ENCODE measurements at places on chromosomes 1 and 21. TPM values are rescaled to one million over a fixed set of nuclear protein-coding genes. Genes with fewer than 3 reads are reported as not detected.

Gene HES3
- total RNA-seq, result not detected

Gene NPHS2
- total RNA-seq, result not detected

DNA sequence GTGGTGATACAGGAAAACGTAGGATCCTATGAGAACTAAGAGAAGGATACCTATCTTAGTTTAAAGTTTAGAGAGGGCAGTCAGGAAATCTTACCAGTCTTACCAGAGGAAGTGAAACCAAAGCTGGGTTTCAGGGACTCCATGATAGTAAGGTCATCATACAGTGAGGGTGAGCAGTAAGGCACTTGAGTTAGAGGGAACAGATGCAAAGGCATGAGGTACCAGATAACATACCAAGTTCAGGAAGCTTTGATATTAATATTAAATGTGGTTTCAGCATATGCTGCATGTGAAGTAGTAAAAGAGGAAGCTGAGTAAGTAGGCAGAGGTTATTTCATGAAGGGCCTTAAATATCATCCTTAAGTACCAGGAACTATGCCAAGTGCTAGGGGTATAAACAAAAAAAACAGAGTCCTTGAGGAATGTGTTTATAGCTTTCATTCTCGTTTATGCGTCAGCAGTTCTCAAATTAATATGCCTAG lies 16.9 kb downstream of the ATG4C start:
- H3K4me3 ChIP-seq, result no peak overlapping the region
- peaks cover 7% of the 10 kb centered on the region for H3K36me3 ChIP-seq
- peaks cover 17% of the 10 kb centered on the region for H3K4me1 ChIP-seq
- no peak for DNase-seq

GRCh38 chr1:230291731-230292620 lies 134.2 kb downstream of the PGBD5 start:
- peaks cover 1% of the 10 kb centered on the region for H3K4me1 ChIP-seq
- H3K36me3 ChIP-seq, result no peaks in the 10 kb centered on the region
- peaks cover 28% of the 10 kb centered on the region for H3K27me3 ChIP-seq
- no peak overlapping the region for H3K4me3 ChIP-seq
- H3K27ac ChIP-seq, result no peak overlapping the region

DNA sequence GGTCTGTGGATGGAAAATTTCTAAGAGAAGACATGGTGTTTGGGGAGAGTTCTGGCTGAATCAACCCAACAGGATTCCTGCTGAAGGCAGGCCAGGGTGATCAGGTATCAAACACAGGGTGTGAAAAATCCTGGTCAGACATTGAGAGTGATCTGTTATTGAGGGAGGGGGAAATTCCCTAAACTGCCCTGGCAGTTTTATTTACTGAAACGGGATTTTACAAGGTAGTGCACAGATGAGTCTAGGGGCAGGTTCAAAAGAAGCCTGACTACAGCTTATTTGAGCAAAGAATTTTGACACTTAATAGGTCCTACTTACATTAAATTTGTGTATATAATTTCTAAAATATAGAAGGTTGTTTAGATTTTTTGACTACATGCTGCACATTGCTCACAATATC lies 569.4 kb upstream of the RGS18 start:
- no peaks in the 10 kb centered on the region for H3K27me3 ChIP-seq
- no peaks in the 10 kb centered on the region for H3K36me3 ChIP-seq
- H3K27ac ChIP-seq, result no peak overlapping the region
- H3K4me3 ChIP-seq, result no peak overlapping the region

GRCh38 chr1:39657923-39658485 lies 13.9 kb downstream of the NT5C1A start:
- peaks cover 13% of the 10 kb centered on the region for H3K27me3 ChIP-seq
- peak; percentile 71 for DNase-seq
- H3K27ac ChIP-seq, result peak overlapping the region; percentile 31
- H3K4me3 ChIP-seq, result no peak overlapping the region

DNA sequence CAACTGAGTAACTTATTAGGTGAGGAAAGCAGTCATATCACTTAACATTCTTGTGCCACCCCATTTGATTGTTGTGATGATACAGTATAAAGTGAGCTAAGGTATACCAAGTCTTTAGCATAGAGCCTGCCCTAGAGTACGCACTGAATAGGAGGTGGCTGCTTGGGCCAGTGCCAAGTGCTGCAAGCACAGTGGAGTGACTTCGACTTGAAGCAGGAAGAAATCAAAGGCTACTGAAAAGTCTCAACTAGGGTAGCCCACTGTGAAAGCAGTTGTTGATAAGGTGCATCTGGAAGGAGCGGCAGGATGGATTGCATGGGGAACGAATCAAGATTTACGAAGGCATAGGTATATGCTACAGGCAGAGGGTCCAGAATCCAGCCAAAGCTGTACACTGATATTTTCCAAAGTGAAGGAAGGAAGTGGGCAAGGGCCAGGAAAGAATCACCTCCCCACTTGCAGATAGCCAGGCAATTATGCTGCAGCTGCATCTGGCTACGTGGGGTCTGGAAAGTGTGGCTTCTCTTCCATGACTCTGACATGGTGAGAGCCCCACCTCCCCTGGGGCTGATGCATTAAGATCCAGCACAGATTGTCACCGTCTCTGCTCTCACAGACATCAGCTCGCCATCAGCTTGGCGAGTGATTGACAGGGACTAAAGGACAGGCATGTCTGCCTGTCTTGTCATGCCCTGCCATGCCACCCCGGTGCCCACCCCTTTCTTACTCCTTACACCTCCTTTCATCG lies 287.0 kb upstream of the PLXNA2 start:
- no peaks in the 10 kb centered on the region for H3K27me3 ChIP-seq
- no peak overlapping the region for H3K4me3 ChIP-seq
- no peak for DNase-seq
- H3K36me3 ChIP-seq, result no peaks in the 10 kb centered on the region

DNA sequence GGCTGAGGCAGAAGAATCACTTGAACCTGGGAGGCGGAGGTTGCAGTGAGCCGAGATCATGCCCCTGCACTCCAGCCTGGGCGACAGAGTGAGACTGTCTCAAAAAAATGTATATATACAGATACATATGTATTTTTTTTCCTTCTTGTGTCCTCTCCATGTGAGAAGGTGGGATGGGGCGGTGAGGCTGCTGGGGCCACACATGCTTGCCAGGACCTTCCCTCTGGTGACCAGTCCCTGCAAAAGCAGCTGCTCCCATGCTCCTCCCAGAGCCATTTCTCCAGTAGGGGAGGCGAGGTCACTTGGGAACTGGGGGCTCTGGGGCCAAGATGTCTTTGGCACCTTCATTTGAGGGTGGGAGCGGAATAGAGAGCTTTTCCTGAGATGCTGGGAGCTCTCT lies 74.9 kb downstream of the PIK3CD start:
- H3K4me3 ChIP-seq, result peak overlapping the region; percentile 16
- H3K27me3 ChIP-seq, result no peaks in the 10 kb centered on the region
- peak overlapping the region; percentile 96 for H3K27ac ChIP-seq
- H3K4me1 ChIP-seq, result peaks cover 73% of the 10 kb centered on the region

All from activated CD4-positive, alpha-beta T cell treated with anti-CD3 and anti-CD28 coated beads, Interleukin-2, amount 10 ng/mL, durations not matched to agents 7 days and 5 days (primary cell).